ENCODE measurements at places on chromosomes 2 and 18.

DNA sequence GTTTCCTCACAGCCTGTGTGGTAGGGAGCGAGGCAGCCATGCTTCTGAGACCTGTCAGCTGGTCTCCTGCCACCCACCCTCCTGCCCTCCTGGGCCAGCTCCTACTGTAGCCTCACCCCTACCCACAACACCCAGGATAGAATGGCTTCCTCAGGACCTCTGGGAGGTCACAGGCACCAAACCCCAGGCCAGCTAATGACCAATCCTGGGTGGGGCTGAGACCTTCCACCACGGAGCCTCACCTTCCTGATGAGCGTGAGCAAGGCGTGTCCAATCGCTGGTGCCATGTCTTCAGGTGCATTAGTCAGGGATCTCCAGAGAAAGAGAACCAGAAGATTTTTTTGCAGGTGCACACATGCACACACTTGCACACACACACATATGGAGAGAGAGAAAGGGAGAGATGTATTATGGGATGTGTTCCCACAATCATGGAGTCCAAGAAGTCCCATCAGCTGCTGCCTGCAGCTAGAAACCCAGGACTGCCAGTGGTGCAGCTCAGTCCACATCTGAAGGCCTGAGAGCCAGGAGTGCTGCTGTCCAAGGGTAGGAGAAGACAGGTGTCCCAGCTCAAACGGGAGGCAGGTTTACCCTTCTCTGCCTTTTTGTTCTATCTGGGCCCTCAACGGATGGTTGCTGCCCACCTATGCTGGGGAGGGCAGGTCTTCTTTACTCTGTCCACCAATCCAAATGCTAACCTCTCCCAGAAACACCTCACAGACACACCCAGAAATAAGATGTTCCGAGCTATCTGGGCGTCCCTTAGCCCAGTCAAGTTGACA is 70.4 kb upstream of the HDAC4 start:
- no peak for DNase-seq

- DNase-seq: no peak
Observed at GRCh38 chr2:18704276-18704675, 114.9 kb upstream of the NT5C1B start.

DNA sequence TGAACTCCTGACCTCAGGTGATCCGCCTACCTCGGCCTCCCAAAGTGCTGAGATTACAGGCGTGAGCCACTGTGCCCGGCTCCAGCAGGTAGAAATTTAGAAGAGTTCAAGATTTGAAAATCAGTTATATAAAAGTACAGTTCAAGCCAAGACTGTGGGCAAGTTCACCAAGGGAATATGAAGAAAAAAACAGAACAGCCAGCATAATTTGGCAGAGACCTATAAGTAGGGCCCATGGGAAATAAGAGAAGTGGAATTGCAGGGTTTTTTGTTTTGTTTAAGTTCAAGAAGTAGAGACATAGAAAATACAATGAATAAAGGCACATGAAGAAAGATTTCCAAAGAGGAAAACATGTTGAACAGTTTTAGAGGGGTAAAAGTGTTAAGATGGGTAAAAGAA is 57.9 kb downstream of the BAZ2B start:
- DNase-seq: no peak

DNA sequence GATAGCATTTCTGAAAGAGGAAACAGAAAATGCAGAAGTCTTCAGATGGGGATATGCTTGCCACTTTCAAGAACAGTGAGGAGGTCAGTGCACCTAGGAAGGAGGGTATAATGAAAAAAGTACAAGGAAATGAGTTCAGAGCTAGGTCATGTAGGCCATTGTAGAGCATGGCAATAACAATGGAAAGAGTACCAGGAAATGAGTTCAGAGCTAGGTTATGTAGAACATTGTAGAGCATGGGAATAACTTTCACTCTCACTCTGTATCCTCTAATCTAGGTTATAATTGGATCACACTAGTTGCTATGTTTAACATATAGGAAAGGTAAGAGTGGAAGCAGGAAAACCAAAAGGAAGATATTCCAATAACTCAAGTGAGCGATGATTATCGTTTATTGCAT is 12.3 kb downstream of the SCG2 start:
- DNase-seq: no peak

DNA sequence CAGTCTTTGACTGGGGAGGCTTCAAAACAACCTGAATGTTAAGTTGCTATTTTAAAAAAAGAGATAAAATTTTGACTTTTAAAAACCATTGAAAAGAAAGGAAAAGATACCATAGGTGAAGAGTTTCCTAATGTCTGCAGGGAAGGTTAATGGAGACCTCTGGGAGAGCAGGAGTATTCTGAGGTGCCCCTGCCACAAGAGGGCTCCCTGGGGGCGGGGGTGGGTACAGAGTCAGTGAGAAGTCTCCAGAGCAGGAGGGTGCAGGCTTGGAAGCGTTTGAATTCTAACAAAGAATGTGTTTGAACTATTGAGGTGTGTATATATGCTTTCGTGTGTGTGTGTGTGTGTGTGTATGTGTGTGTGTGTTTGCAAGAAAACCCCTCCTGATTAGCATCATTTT is 46.7 kb upstream of the ST6GAL2 start:
- no peak for DNase-seq

GRCh38 chr2:219042750-219043149 is 1.4 kb upstream of the CFAP65 start:
- no peak for DNase-seq

- no peak for DNase-seq
Observed at GRCh38 chr2:138632066-138632620, 130.6 kb downstream of the SPOPL start.

DNA sequence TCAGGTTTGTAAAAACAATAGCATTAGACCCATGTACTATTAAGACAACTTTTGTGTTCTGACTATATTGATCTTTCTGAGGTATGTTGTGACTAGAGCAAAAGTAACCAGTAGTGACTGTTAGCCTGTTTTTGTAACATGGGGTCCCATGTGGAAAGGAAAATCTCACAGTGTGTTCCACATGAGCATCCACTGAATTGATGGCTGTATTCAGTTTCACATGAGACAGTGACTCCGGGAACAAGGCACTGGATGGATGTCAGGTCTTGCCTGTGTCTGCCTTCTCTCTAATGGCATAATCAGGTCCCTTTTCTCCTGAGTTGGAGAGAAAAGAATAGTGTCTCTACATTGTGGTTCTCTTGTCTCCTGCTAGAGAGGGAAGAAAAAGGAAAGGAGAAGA is 27.5 kb downstream of the TMEM178A start:
- no peak for DNase-seq

GRCh38 chr2:85888020-85888683 is 638 bp downstream of the ST3GAL5 start:
- DNase-seq: no peak

- no peak for DNase-seq
Observed at GRCh38 chr2:88626171-88627054, 851 bp downstream of the EIF2AK3 start.

DNA sequence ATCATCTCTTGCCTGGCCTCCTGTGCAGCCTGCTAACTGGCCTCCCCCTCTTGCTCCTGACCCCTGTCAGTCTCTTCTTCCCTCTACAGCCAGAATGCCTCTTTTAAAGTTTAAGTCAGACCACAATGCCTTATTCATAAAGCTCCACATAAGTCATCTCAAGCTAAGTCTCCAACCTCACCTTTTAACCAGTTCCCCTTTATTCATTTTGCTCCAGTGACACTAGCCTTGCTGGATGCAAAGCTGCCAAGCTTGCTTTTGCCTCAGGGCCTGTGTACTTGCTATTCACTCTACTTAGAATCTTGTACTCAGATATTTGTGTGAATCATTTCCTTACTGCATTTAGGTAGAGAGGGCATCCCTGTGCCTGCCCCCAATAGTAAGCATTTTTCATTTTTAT is 180.9 kb downstream of the PDE1A start:
- DNase-seq: no peak

- no peak for DNase-seq
Observed at GRCh38 chr2:62321380-62322289, 125.7 kb downstream of the B3GNT2 start.

GRCh38 chr2:131146231-131146630 is 41.1 kb downstream of the PLEKHB2 start:
- no peak for DNase-seq

Measured in thoracic aorta (tissue), 2 donors.